ENCODE measurements at places on chromosomes 6 and 20.
A peak's percentile ranks its signal among the peaks of the same experiment; 100 is the strongest.

GRCh38 chr6:141833001-141833655 lies 299.6 kb upstream of the GJE1 start:
- DNase-seq, result no peak

GRCh38 chr6:147651249-147652063 lies 143.0 kb downstream of the SAMD5 start:
- no peak for DNase-seq

DNA sequence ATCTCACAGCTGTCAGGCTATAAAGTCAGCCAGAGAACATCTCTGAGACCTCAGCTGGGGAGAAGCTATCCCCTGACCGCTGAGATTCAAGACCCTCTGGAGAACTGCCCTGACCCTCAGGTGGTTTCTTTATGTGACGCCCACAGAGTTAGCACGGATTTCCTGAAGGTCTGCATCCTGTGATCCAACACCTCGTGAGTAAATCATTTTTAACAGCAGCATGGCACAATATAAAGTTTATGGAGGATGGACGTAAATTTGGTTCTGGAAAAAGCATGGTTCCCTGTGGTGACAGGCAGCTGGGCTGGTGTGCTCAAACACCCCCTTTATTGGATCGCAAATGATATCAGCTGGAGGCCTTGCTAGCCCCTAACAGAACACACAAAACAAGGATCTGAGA lies 25.3 kb upstream of the TRAF3IP2 start:
- DNase-seq, result no peak

- no peak for DNase-seq
These were observed 49.5 kb downstream of the DLGAP4 start for GRCh38 chr20:36355469-36356171.

GRCh38 chr6:88359530-88360202 lies 193.5 kb upstream of the CNR1 start:
- DNase-seq, result no peak

- peak; percentile 11 for DNase-seq
These were observed 266.0 kb downstream of the CD83 start for GRCh38 chr6:14383393-14384174.

DNA sequence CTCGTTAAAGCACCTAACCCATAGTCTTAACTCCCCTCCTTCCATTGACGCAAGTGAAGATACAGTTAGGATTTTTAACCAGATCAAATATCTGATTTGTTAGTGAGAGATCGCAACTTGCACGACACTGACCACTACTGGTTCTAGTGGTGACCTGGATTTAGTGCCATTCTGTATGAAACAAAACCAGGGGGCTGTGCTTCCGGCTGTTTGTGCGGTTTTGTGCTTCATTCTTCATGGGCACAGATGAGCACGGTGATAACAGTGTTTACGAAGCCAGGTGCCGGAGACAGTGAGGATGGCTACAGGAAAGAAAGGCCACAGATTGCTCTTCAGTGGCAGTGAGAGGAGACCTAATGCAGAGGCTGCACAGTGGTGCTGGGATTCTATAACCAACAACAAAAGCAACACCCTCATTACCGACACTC lies 75.5 kb downstream of the NOL4L start:
- peak; percentile 70 for DNase-seq

DNA sequence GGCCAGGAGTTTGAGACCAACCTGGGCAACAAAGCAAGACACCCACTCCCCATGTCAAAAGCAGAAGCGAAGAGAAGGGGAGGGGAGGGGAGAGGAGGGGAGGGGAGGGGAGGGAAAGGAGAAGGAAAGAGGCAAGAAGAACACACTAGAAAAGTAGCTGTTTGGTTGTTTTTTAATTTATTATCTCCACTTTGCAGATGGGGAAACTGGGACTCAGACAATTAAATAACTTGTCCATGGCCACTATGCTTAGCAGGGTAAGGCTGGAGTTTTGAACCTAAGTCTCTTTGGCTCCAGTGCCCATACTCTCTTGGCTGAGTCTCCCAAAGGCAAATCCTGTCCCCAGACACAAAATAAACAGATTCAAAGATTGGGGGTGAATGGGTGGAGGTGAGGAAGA lies 12.4 kb upstream of the GHRH start:
- no peak for DNase-seq

- DNase-seq, result no peak
These were observed 291.6 kb upstream of the CDH4 start for GRCh38 chr20:60960500-60960899.

DNA sequence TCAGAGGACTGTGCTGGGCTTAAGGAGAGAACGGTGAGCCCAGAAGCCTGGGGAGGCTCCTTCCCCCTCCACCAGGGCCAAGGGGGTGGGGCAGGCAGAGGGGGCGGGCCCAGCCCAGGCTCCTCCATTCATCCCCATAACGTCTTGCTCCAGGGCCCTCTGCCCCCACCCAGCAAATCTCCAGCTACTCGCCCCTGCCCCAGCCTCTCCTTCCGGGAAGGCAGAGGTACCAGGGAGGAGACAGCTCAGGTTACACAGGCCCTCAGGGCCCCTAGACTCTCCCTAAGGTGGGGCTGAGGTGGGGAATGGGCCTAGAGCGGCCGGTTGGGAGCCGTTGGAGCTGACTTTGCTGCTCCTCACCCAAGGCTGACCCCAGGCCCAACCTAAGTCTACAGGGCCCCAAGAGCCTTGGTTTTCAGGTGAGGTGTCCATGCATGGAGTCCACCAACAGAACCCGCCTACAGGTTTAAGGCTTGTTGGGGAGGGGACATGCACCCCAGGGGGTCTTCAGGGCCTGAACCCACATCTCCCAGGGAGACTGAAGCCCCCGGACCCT lies 1.2 kb downstream of the LAMA5 start:
- DNase-seq, result no peak

DNA sequence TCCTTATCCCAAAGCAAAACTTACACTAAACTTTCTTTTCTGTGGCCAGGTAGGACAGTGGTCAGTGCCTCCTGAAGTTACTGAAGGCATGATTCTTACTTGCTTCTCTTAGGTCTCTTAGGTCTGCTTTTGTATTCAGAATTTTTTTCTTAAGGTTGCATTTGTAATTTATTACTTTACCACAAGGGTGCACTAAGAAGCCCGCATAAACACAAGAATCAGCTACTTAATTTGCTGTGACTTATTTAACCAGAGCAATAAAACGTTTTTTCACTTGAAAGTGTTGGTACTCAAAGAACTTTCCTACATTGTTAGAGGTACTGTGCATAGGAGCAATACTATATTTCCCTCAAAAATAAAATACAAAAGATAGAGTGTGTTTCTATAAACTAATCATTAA lies 75.4 kb upstream of the LAMA2 start:
- no peak for DNase-seq

- no peak for DNase-seq
These were observed 67.0 kb upstream of the FOXQ1 start for GRCh38 chr6:1244941-1245340.

- no peak for DNase-seq
These were observed 32.0 kb upstream of the AKAP7 start for GRCh38 chr6:131103296-131103695.

DNA sequence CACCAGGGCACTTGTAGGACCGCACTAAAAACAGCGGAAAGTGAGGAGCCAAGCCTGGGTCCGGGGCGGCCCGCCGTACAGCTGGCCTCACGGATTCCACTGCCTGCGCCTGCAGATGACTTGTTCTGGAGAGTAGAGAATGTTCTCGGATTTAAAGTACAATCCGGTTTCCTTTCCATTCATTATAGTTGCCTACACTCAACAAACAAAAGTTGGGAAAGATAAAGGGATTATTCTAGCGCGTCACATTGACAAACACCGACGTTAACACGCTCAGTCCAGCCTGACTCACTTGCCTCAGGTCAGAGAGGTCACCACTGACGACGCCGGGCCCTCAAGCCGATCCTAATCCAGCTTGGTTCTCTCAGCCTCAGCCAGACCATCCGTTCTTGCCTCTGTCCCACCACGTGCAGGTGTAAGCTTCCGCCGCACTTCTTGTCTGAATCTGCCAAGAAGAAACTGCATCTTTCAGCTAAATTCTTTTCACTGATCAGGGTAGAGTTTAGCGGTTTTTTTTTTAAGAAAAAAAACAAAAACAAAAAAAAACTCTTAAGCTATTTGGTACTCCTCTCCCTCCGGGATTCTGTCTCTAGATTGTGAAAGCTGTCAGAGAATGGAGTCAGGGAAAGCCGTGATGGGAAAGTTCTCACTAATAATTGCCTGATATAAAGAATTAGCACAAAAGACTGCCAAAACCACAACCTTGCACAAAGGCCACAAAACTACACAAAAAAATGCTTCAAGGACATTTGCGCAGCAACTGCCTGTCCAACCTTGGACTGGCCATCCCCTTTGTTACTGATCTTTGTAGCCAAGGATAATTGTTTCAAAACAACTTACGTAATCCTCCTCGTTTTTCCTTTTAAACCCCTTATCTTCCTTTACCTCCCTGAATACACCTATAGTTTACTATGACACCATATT lies 1.1 kb upstream of the PHF10 start:
- no peak for DNase-seq

DNA sequence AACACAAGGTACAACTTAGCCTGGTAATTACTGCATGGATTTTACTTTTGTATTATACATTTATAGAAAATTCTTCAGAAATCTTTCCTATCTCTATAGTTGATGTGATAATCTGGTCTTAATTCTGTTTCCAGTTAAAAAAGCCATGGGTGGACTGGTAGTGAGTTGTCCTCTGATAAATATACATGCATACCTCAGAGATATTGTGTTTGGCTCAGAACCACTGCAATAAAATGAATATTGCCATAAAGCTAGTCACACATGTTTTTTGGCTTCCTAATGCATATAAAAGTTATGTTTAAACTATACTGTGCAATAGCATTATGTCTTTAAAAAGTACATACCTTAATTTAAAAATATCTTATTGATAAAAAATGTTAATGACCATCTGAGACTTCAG lies 708.6 kb upstream of the MARCKS start:
- no peak for DNase-seq

- DNase-seq, result no peak
These were observed 1.6 kb downstream of the SIRT5 start for GRCh38 chr6:13576017-13576416.

DNA sequence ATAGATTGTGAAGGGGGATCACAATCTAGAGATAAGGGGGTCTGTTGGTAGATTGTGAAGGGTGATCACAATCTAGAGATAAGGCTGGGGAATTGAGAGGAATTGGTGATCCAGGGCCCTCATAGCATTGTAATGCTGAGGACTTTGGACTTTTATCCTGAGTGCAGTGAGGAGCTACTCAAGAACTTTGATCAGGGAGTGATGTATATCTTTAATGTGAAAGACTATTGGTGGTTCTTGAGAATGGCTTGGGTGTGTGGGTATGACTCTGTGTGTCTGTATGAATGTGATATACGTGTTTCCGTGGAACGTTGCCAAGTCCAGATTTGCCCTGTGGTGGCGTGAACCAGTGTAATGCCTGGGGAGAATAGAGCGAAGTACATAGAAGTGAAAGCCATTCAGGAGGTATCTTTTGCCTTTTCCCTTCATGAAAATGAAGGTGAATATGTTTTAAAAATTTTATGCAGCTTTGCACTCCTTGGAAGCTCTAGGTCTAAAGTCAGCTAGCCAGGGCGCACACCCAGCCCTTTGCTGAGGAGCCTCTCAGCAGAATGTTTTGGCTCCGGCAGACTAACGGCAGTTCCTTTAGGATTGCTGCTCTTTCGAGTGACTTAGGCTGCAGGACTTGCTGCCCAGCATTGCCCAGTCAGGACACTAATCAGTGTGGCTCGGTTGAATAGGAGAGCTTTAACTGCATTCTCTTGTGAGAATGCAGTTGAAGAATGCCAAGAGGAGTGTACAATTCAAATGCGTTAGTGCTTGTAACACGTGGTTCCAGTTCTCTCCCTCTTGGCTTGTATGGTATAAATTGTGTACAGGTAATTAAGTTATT lies 3.5 kb downstream of the ZFAND3 start:
- DNase-seq, result peak; percentile 31

DNA sequence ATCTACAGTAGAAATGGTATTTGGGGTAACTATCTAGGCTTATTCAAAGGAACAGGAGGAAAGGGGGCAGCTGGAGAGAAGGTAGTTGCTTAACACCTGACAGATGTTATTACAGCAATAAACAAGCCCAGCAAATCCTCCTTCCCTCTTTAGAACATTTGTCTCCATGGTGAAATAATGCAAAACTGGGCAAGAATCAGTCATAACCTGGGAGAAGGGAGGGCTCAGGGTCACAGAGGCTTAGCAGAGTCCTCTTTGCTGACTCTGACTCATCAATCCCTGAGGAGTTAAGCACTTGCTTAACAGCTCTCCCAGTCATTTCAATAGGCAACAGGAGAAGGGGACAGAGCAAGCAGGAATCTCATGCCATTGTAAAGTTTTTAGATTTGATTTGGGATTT lies 230.3 kb downstream of the IBTK start:
- no peak for DNase-seq

GRCh38 chr6:21844120-21844917 lies 250.8 kb downstream of the SOX4 start:
- no peak for DNase-seq

GRCh38 chr6:151067684-151068596 lies 171.8 kb upstream of the AKAP12 start:
- DNase-seq, result no peak

DNA sequence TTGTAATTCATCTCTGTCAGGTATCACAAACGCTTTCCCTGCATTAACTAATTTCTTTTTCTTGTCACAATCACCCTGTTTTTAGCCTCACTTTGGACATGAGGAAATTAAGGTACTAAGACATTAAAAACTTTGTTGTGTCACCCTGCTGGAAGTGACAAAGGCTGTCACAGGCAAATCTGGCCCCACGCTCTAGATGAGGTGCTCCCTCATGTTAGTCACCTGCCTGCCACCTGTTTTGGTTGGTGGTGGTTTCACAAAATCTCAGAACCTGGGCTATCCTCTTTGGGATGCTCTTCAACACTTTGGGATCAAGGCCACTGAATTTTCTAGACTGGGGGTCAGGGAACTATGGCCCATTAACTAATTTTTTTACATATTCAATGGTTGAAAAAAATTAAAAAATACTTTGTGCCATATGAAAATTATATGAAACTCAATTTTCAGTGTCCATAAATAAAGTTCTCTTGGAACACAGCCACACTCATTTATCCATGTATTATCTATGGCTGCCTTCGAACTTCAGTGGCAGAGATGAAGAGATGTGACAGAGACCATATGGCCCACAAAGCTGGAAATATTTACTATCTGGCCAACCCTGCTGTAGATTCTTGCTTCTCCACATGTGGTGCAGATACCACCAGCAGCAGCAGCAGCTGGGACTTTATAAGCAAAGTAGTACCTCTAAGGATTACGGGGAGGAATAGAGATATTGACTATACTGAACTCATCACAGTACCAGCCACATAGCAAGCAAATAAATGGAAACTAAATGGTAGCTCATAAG lies 16.1 kb upstream of the TNFAIP3 start:
- no peak for DNase-seq

- no peak for DNase-seq
These were observed 124.7 kb upstream of the KCNQ5 start for GRCh38 chr6:72497186-72497585.

- no peak for DNase-seq
These were observed 645.0 kb downstream of the DHX35 start for GRCh38 chr20:39607141-39607540.

DNA sequence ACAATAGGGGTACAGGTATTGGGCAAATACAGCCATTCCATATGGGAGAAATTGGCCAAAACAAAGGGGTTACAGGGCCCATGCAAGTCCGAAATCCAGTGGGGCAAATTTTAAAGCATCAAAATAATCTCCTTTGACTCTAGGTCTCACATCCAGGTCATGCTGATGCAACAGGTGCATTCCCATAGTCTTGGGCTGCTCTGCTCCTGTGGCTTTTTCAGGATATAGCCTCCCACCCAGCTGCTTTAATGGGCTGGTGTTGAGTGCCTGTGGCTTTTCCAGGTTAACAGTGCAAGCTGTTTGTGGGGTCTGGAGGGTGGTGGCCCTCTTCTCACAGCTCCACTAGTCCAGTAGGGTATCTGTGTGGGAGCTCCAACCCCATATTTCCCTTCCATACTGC lies 607.1 kb downstream of the MEI4 start:
- DNase-seq, result no peak

GRCh38 chr6:14664112-14664601 lies 546.6 kb downstream of the CD83 start:
- peak; percentile 73 for DNase-seq

Data from CD4-positive, alpha-beta T cell treated with Interleukin-4 for 1 hour (primary cell).